T-helper 22 cell (primary cell): ENCODE measurements at places on chromosomes 7 and 10.

- DNase-seq = no peak
Measured at GRCh38 chr10:11647676-11648075, 36.2 kb upstream of the USP6NL start.

- no peak for DNase-seq
Measured at GRCh38 chr7:111987115-111987826, 218.9 kb downstream of the DOCK4 start.

DNA sequence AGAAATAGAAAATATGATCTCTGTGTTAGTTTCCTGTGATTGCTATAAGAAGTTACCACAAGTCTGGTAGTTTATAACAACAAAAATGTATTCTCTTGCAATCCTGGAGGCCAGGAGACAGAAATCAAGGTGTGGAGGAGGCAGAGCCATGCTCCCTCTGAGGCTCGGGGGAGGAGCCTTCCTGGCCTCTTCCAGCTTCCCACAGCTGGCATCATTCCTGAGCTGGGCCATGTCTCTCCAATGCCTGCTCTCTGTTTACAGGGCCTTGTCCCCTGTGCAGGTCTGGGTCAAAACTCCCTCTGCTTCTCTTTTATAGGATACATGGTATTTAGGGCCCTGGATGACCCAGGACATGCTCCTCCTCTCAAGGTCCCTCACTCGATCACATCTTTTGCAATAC, 81.3 kb upstream of the RET start:
- no peak for DNase-seq

- no peak for DNase-seq
Measured at GRCh38 chr7:143318661-143319060, 2.8 kb downstream of the CLCN1 start.

DNA sequence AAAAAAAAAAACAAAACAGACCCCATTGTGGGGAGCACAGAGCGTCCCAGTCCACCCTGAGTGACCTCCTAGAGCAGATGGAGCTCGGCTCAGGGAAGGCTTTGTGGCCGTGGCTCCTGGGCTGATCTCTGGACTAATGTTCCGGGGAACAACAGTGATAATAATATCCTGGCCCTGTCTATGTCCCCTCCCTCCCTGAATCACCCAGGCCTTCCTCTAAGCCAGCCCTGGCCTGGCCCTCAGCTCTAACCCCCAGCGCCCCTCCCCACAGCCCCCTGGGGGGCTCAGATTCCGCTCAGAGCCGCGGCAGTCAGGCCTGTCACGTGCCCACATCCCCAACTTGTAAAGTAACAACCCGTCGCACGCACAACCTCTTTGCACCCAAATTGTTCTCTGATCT, 48.3 kb downstream of the MICALL2 start:
- DNase-seq = no peak

DNA sequence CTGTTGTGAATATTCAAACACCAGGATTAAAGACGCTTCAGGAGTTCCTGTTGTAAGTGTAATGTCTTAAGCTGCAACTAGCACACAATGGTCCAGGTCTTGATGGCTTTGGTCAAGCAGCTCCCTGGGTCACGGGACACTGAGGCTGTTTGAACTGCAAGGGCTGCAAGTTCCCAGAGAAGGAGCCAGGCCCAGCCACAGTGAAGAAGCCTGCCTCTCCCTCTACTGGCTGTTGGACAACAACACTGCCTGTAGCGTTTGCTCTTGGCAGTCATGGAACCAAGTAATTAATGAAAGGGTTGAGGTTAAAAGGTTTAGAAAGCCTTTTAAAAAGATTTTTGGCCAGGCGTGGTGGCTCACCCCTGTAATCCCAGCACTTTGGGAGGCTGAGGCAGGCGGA, 31.9 kb upstream of the GUSB start:
- no peak for DNase-seq

DNA sequence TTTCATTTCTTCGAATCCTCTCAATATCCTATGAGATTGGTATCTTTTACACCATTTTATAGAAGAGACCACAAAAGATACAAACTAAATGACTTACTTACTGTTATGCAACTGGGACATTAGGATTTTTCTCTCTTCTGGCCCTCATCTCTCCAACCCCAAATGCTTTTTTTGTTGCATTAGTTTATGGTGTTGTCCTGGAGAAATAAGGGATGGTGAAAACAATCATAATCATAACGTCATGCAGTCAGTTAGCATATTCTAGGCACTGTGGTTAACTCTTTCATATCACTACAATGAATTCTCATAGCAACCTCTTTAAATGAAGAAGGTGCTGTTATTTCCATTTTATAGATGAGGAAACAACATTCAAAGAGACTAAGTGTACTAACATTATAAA, 104.6 kb downstream of the PON1 start:
- DNase-seq = no peak

DNA sequence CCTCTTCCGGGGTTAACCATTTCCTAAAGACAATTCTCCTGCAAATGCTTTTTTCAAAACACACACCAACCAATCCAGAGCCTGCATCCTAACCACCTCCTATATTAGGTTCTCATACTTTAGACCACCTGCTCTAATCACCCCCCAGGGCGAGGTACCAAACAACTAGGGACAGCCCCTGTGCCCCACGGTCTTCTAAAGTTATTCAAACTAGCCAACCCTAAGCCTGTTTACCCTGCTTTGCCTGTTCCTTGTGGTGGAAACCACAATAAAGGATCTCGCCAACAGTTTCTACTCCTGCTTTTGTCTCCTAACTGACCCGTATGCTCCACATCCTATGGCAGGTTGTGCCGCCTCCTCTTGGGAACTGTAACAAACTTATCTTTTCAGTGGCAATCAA, 21.1 kb downstream of the SP4 start:
- no peak for DNase-seq

DNA sequence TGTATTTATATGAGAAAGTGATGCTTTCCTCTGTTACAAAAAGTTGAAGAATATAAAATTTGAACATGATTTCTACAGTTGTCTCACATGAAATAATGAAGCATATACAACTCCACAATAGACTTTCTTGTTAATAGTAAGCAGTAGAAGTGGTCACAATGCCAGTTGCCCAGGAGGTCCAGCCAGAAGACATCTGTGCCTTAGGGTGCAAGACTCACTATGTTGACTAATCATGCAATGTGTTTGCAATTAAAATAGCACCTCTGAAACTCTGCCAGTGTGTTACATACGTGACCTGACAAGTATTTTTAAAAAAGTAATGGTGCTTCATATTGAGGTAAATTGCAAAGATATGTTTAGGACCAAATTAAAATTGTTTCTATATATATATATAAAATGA, 547.2 kb downstream of the ETV1 start:
- no peak for DNase-seq

DNA sequence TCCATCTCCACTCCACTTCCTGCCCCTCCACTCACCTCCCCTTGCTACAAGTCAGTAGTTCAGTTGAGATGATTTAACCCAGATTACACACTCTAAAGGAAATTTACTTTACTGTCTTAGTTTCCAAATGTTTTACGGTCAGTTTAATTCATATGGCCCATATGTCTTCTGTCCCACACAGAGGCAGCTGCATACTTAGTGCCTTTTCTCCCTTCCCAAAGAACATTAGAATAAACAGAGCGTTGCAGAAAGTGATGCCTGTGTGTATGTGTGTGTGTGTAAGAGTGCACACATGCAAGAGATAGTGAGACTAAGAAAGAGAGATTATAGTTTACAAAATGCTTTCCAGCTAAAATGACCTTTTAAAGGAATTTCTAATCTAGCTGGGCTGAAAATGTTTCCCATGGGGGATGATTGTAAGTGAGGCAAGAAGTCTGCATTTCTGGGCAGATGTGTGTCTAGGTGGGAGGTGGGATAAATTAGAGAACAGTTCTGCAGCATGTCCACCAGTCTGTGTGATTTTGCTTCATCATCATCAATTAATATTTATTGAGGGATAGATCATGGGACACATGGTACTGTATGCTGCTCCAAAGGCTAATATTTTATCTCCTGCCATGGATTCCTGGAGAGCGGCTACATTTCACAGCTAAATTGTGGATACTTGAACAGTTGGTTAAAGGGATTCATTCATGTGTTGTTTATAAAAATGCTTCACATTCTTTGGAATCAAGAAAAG, 81.5 kb downstream of the NXPH1 start:
- no peak for DNase-seq

GRCh38 chr10:70354100-70354499, 28.3 kb downstream of the LRRC20 start:
- DNase-seq = no peak

DNA sequence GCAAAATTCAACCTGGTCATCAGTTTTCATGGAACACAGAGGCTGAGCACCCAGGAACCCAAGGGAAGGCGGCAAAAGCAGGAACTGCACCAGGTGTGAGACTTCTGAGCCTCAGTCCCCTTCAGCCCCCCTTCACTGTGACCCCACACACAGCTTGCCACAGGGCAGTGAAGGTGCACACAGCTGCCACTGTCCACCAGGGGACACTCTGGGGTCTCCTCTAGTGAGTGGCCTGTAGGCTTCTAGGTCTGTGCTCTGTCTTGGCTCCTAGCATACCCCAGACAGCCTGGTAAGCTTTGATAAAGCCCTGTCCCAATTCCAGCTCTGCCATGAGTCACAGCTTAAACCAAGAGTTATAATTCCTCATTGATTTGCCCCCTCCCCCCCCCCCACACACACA, 12.1 kb downstream of the KCNH2 start:
- no peak for DNase-seq

DNA sequence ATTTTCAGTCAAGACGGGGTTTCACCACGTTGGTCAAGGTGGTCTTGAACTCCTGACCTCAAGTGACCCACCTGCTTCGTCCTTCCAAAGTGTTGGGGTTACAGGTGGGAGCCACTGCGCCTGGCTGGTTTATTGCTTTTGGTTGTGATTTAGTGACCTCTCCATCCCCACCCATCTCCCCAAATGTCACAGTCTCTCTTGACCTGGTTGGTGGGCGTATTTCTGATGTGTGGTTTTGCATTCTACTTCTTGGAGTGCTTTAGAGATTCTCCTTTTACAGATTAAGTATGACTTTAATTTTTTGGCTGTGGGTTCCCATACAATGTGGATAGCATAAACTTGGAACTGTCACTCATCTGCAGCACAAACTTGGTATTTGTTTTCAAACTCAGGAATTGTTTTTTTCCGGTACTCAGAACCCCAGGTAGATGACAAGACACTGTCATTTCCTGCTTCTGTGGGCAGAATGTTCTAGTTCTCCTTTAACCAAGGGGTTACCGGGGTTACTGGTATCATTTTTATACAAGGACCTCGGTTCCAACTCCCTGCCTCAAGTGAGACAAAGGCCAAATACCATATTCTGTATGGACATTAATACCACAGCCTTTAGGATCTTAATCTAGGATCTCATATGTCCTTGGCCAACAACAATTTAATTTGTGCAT, 50.5 kb downstream of the MRC1 start:
- DNase-seq = no peak
